ENCODE measurements at places on chromosomes 1 and 21.

DNA sequence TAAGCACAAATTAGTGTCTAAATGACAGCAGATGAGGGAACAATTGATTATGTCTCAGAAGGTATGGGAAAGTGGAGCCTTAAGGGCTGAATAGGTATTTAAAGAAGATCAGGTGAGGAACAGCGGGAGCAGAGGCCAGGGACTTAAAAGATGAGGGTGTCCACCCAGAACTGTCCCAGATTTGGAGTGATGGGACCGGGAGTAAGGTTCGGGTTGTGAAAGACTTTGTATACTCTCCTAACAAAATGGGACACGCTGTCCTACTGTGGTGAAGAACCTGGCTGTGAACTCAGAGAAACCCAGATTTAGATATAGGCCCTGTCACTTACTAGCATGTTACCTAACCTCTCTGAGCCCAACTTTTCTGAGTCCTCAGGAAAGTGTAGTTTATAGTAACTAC lies 140.6 kb downstream of the C1orf21 start:
- no peak for DNase-seq

DNA sequence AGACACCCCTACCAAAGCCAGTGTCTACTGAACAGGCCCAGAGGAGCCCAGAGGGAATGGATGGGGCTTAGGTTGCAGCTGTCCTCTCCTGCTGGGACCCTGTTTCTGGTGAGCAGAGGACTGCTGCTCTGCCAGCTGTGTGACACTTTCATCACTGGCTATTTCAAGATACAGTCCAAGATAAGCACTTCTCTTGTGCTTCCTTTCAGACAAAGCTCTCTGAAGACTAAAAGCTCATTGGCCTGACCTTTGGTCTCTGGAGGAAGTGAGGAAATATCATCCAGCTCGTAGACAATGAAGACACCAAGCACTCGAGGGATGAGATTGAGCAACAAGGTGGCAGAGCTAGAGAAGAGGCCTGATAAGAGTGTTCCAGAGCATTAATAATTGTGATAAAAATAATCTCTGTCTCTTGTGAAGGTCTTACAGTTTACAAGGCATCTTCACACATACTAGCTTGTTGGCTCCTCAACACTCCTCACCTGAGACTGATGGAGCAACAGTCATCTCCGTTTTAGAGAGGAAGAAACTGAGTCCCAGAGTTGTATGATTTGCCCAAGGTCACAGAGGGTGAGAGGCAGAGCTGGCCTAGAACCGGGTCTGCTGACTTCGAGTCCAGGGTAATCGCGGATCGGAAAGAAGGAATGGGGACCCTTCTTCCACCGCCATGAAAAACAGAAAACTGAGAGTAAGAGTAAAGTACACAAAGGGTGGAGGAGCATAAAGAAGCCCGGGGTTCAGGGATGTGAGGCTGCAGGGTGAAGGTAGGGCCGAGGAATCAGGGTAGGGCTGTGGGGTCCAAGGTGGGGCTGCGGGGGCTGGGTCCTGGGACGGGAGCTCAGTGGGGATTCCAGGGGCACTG lies 666 bp downstream of the PAFAH2 start:
- DNase-seq, result peak; percentile 47

DNA sequence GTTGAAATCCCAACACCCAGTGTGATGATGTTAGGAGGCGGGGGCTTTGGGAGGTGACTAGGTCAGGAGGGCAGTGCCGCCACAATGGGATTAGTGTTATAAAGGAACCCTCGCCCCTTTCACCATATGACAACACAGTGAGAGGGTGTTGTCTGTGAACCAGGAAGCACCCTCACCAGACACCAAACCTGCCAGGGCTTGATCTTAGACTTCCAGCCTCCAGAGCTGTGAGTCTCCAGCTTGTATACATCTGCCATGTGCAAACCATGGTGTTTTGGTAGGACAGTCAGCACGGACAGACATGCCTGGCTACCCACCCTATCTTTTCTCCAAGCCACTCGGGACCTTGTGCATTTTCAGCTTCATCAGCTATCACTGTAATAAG lies 4.0 kb downstream of the TRIM11 start:
- peak; percentile 73 for DNase-seq

- DNase-seq, result no peak
Measured at GRCh38 chr1:241899210-241899609, 51.2 kb downstream of the EXO1 start.

DNA sequence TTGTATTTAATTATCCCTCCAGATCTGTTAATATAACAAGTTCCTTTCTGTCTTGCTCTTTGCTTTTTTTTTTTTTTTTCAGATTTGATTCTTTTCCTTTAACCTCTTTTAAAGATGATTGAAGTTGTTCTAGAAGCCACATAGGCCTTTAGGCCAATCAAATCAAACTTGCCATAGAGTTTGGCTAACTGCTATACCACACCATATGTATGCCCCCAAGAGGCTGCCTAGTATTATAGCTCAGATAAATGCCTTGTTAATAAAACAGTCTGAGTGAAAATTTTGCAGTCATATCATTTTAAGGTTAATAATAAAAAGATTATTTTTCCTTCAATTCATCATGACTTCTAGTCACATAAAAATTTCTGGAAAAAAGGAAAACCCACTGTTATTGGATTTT lies 696.0 kb upstream of the CHRM3 start:
- DNase-seq, result peak; percentile 39

DNA sequence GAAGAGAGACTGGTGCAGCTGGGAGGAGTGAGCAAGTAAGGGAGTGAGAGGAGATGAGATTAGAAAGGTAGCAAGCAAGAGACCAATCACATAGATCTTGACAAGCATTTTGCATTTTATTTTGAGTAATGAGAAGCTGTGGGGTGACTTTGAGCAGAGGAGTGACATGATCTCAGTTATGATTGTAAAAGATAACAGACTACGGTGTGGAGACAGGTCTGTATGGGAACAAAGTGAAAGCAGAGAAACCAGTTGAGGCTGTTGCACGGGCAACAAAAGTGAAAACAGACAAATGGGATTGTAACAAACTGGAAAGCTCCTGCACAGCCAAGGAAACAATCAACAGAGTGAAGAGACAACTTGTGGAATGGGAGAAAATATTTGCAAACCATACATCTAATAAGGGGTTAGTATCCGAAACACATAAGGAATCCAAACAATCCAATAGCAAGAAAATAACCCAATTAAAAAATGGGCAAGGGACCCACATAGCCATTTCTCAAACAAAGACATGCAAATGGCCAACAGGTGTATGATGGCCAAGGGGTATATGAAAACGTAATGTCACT lies 68.4 kb downstream of the SNRPE start:
- peak; percentile 22 for DNase-seq
